AML-193 (cell line): ENCODE measurements at places on chromosomes 3 and 15.

GRCh38 chr3:36244728-36245127 is 135.6 kb upstream of the STAC start:
- DNase-seq, result no peak

- no peak for DNase-seq
These were observed 69.1 kb upstream of the TSEN2 start for GRCh38 chr3:12415014-12415680.

DNA sequence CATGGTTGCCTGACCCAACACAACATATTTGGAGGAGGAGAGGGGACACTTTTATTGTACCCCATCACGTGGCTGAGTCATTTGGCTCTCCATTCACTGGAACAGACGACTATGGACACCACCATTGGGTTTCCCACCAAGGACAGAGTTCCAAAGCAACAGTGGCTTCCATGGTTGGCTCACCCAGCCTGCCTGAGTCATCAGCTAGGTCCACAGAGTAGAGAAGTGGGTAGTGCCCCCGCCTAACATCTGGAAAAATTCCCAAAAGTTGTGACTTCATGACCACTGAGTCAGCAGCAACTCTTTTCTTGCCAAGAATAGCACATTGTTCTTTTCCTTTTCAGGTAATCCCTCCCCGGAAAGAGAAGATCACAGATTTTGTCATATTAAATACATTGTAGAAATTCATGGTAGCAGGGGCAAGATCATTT is 3.0 kb upstream of the PPP1R2 start:
- no peak for DNase-seq

- no peak for DNase-seq
These were observed 73.0 kb downstream of the FILIP1L start for GRCh38 chr3:100041328-100041749.

DNA sequence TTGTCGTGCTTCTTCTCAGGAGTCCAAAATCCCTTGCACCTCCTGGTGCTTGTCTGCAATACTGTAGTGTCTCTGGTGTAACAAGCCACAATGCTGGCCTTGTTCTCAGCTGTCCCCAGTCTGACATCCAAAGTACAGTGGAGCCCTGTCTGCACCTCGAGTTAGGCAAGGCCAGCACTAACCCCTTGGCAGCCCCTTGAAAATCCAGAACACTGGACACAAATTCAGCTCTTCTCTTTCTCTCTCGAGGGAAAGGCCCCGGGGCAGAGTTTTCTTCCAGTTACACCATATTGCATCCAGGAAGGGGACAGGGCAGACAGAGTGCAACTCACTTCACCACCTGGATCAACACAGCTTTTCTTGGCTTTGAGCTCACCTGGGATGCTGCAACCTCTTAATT is 91.3 kb upstream of the ATP10A start:
- DNase-seq, result no peak

- no peak for DNase-seq
These were observed 2.8 kb downstream of the TRNT1 start for GRCh38 chr3:3129579-3129978.

DNA sequence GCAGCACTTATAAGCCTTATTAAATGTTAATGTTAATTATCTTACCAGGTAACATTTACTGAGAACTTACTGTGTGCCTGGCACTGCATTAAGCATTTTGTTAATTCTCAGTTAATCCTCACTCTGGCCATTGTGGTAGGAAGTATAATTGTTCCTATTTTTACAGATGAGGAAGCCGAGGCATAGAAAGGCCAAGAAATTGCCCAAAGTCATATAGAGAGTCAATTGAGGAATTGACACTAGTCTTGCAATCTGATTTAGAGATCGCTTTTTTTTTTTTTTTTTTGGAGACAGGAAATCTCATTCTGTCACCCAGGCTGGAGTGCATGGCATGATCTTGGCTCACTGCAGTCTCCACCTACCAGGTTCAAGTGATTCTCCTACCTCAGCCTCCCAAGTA is 132.6 kb upstream of the PROK2 start:
- DNase-seq, result no peak

DNA sequence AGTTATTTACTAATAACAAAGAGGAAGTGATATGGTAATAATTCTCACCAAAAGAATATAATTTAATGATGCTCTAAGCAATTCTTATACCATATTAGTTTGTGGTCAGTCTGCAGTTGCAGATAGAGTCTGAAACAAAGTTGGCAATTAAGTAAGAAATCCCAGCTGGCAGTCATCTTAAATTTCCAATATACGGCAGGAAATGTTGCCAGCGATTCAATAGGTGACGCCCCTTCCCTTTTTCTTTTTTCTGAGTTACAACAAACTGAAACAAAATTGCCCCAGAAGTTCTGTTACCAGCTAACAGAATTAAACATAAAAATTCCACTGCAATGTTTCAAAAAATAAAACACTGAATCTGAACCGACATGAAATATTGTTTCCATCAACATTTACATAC is 26.7 kb downstream of the LRRFIP2 start:
- peak; percentile 90 for DNase-seq

- no peak for DNase-seq
These were observed 524.2 kb upstream of the LMCD1 start for GRCh38 chr3:7977245-7978086.

DNA sequence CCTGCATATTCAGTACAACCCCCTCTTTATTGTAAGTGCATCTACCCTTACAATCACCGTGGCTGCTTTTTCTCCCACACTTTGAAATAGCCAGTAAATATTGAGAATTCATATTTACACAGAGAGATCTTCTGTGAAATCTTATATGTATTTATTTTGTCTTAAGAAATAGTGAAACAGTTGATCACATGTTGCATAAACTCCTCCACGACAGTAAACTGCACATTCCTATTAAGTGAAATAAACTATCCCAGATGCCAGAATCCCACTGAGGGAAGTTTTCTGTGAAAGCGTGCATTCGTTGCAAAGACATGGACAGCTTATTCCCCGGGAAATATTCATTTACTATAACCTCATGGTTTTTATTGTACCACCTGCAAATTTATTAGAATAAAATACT is 796.0 kb downstream of the ROBO2 start:
- DNase-seq, result no peak

DNA sequence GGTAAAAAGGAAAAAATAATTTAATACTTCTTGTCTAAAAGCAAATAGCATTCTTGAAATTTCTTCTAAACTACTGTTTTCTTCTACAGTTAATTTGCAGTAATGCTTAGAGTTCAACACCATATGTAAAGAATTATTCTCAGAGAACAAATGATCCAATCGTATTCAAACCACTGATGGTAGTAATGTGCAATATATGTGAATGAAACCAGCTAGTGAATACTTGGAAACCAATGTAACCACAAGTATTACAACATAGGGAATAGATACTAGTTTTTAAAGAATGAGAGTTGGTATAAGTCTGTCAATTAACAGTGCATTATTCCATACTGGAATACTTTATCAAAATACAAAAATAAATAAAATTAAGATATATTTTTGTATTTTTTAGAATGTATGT is 850.0 kb downstream of the DIPK2A start:
- no peak for DNase-seq

DNA sequence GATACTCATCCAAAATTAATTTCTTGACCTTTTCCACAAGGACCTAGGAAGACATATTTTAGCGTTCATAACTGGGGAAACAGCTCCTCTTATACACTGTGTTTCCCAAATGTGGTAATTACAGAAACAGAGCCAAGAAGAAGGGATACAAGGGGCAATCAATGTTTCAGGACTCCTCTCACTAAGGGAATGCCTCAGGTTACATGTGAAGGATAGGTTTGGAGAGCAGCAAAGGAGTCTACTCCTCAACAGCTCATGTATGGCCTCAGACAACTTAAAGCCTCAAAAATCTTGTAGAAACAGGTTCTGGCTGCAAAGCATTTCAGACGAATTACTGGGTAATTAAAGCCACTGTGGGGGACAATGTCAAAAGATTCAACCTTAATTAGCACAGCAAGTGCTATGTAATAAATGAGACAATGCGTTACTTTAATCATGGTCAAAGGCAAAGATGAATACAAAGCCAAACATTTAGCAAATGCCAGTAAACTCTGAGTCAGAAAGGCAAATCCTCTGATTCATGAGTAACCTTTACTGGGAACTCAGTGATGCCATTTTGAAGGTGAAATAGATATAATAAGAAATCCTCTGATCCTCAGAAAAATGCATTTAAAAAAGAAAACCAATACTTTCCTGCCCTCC is 1111.2 kb downstream of the TUSC7 start:
- no peak for DNase-seq

GRCh38 chr3:123395235-123395634 is 53.7 kb downstream of the ADCY5 start:
- DNase-seq, result no peak

DNA sequence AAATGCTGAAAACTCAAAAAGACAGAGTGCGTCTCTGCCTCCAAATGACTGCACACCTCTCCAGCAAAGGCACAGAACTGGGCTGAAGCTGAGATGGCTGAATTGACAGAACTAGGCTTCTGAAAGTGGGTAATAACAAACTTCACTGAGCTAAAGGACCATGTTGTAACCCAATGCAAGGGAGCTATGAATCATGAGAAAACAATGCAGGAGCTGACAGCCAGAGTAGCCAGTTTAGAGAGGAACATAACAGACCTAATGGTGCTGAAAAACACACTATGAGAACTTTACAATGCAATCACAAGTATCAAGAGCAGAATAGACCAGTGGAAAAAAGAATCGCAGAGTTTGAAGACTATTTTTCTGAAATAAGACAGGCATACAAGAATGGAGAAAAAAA is 10.1 kb upstream of the AVEN start:
- DNase-seq, result no peak

DNA sequence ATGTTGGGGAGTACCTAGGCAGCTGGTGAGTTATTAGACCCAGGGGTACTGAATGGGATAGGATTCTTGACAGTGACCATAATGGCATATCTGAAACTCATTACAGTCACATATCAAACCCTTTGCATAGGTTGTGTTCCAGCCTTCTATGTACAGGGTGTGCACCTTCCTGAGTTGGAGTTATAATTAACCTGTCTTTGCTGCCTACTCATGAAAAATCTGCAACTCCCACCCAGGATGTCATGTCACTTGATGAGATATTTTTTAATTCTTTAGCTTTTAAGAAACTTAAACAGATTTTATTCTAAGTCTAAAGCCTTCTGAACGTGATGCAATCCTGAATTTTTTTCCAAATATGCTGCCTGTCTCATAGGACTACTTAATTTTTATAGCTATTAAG is 21.1 kb upstream of the ADGRG7 start:
- no peak for DNase-seq

DNA sequence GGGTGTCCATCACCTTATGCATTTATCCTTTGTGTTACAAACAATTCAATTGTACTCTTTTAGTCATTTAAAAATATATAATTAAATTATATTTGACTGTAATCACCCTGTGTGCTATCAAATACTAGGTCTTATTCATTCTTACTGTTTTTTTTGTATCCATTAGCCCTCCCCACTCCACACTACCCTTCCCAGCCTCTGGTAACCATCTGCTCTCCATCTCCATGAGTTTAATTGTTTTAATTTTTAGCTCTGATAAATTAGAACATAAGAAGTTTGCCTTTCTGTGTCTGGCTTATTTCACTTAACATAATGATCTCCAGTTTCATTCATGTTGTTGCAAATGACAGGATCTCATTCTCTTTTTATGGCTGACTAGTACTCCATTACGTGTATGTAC is 16.8 kb downstream of the C3orf20 start:
- no peak for DNase-seq

- DNase-seq, result no peak
These were observed 184.4 kb downstream of the PEX5L start for GRCh38 chr3:179852142-179852905.

- no peak for DNase-seq
These were observed 17.1 kb upstream of the XIRP1 start for GRCh38 chr3:39209329-39209970.

- DNase-seq, result no peak
These were observed 18.0 kb upstream of the SPTBN5 start for GRCh38 chr15:41911691-41912345.

GRCh38 chr3:130981469-130981868 is 45.2 kb downstream of the ASTE1 start:
- no peak for DNase-seq

- DNase-seq, result no peak
These were observed 94.6 kb downstream of the FOXP1 start for GRCh38 chr3:71488882-71489281.

- DNase-seq, result no peak
These were observed 442.3 kb upstream of the TPRG1 start for GRCh38 chr3:188729422-188729821.

GRCh38 chr3:102791641-102792589 is 357.1 kb downstream of the ZPLD1 start:
- DNase-seq, result no peak

GRCh38 chr3:169539856-169540255 is 123.7 kb downstream of the MECOM start:
- DNase-seq, result no peak

DNA sequence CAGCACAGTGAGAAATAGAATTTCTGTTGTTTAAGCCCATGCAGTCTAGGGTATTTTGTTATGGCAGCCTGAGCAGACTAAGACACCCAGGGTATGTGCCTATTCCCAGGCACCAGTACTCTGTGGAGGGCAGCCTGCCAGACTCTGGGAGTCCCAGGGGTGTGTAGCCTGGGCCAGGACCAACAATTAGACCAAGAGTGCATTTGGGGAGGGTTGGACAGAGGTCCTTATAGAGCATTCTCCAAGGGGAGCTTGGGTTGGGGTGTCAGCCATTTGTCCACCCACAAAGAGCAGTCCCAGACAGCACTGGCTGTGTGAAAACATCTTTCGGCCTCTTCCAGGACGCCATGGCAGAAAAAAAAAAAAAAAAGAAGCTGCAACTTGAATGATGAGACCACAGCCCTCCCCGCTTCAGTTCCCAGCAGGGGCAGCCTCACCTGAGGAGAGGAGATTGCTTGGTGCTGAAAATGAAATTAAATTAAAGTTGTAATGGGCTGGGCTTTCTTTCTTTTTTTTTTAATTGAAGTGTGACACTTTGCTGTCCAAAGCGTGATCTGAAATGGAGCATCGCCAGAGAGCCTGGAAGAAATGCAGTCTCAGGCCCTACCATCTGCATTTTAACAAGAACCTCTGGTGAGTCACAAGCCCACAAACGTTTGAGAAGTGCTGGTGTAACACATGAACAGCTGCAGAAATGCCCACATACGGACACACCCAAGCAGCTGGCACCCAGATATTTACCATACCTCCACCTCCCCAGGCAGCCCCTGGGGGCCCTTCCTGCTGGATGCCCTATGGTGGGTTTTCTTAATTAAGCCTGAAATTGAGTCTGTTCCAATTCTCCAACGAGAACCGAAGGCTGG is 21.3 kb upstream of the CAV3 start:
- no peak for DNase-seq

DNA sequence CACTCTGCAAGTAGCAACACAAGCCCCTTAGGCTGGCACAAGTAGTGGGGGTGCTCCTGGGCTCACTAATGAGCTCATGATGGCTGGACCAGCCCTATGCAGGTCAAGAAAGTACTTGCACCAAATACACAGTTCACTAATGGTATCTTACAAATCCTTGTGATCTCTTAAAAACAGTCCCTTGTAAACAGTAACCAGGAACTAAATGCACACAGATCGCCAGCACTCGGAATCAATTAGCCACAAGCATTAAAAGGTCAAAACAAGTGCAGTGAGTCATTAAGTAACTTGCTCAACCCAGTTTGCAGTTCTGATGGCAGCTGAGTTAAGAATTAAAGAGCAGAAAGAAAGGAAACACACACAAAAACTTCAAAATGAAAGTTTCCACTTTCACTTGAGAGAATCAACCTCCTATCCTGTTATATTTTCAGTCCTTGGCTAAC is 43.2 kb downstream of the ARHGEF3 start:
- DNase-seq, result peak; percentile 95
